ENCODE measurements at places on chromosomes 6 and 20.

DNA sequence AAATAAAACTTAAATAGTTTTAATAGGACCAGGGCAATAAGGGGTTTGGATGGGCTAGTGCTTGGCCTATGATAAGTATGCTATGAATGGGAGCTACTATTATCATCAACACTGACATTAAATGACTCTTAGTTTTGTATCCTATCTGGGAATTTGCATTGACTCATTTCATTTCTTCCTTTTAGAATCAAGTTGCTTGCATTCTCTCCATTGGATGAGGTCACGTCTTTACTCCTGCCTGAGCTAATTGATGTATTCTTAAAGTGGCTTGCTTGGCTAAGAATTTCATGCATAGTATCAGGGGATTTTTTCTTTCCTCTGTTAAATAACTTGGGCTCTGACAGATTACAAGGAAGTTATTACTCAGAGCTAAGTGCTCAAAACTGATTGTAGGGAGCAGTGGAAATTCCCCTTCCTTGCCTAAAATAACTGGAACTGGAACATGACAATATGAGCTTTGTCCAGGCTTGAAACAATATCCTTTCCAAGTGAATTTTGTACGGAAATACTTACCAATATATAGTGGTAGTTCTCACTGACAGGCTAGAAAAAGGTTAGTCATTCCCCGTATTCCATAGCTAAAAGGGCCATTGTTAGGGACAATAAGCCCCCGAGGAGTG is 169.9 kb downstream of the BCAS1 start:
- no peak for DNase-seq

GRCh38 chr6:139443231-139444112 is 69.0 kb upstream of the CITED2 start:
- peak; percentile 58 for DNase-seq

- no peak for DNase-seq
These were observed 4.4 kb upstream of the PXDC1 start for GRCh38 chr6:3755637-3756545.

DNA sequence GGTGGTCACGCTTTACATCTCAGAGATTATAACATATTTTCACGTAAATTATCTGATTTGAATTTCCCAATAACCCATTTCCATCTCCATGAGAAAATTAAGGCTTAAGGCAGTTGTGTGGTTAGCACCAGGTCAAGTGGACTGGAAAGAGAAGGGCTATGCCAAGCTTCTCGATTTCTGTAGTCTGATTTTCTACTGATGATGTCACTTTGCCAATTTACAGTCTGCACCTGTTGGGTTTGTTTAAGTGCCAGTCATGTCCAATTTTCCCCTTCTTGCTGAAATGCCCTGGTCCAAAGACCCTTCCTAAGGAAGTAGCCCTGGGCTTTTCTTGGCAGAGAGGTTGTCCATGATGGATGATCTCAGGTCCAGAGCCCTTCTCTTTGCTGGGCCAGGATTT is 562.3 kb upstream of the BTBD3 start:
- no peak for DNase-seq

DNA sequence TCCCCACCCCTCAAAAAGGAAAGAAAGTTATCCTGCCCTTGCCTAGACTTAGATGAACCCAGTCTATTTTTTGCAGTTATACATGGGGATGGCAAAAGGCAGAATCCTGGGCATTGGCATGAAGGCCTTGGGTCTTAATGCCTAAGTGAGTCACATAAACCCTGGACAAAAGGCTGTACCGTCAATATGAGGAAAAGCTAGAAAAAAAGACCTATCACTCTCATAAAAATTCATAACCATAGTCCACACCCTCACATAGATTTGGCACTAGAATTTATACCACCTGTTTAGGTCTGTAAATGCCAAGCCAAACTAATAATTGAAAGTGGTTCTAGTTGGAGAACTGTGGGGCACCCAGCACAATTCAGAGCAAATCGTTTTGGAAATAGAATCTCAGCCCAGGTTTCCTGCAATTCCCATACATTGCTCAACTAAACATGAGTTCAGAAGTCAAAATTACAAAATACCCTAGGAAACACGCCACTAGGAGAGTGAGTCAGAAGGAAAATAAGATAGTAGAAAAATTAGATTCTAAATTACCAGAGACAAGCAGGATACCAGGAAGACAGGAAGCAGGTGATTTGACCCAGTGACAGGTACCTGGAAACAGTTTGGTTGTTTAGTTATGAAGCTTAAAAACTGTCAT is 70.4 kb upstream of the FUCA2 start:
- peak; percentile 87 for DNase-seq

GRCh38 chr6:18391023-18391422 is 3.9 kb downstream of the RNF144B start:
- DNase-seq = no peak

DNA sequence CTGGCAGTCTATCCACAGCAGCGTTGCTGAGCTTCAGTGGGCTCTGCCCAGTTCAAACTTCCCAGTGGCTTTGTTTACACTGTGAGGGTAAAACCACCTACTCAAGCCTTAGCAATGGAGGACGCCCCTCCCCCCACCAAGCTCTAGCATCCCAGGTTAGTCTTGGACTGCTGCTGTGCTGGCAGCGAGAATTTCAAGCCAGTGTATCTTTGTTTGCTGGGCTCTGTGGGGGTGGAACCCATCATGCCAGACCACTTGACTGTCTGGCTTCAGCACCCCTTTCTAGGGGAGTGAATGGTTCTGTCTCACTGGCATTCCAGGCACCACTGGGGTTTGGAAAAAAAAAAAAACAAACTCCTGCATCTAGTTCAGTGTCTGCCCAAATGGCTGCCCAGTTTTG is 249.7 kb upstream of the SYNCRIP start:
- no peak for DNase-seq

DNA sequence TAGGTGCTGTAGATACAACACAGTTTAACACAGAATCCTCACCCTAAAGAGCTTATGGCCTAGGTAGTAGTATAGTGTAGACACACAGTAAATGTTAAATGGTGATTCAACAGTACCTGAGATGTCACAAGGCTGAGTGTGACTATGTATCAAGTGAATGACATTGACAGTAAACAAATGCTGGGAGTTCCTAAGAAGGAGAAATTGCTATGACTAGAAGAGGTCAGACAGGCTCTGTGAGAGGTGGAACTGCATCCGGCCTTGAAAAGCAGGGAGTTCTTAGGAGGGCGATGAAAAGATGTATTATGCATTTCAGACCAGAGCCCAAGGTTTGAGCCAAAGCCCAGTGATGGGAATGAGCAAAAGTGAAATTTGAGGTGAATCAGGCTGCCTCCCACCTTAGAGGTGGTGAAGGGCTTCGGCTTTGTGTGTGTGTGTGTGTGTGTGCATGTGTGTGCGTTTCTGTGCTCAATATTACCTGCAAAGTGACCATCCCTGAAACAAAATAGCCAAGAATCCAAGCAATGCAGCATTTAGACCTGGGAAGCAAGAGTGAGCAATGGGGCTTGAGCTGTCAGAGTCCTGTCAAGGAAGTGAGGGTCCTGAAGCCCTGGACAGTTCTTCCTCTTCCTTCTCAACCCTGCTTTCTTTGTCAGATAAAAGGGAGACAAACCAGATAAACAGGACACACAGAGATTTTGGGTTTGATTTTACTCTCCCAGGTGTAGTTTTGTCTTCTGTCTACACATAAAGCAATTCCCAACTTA is 32.3 kb upstream of the CITED2 start:
- DNase-seq = no peak

- DNase-seq = no peak
These were observed 10.0 kb upstream of the CST7 start for GRCh38 chr20:24939036-24939435.

DNA sequence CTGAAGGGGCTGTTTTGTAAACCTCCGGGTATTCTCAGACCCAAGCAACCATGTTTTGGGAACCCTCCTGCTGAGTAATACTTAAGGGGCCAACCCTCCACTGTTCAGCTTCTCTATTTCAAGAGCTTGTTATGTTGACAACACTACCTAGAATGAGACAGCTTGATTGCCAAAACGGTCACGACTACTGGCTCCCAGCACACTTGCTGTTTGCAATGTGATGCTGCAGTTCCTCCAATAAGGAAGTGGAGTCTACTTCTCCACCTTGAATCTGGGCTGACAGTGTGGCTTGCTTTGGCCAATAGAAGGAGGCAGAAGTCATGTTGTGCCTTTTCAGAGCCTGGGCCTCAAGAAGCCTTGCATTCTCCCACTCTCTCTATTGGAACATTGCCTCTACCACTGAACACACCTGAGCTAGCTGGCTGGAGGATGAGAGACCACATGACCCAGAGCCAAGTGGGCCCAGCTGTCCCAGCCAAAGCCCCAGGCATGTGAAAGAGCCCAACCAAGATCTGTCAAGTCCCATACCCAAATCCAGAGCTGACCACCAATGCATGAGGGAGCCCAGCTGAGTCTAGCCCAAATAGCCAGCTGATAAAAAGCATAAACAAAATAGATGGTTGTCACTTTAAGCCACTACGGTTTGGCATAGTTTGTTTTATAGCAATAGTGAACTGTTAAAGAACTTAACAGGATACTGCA is 108.0 kb downstream of the PRND start:
- no peak for DNase-seq

GRCh38 chr6:27867051-27867944 is 44.9 kb downstream of the OR2B2 start:
- DNase-seq = peak; percentile 80

- DNase-seq = no peak
These were observed 233.6 kb downstream of the KCNQ5 start for GRCh38 chr6:72855471-72855870.

DNA sequence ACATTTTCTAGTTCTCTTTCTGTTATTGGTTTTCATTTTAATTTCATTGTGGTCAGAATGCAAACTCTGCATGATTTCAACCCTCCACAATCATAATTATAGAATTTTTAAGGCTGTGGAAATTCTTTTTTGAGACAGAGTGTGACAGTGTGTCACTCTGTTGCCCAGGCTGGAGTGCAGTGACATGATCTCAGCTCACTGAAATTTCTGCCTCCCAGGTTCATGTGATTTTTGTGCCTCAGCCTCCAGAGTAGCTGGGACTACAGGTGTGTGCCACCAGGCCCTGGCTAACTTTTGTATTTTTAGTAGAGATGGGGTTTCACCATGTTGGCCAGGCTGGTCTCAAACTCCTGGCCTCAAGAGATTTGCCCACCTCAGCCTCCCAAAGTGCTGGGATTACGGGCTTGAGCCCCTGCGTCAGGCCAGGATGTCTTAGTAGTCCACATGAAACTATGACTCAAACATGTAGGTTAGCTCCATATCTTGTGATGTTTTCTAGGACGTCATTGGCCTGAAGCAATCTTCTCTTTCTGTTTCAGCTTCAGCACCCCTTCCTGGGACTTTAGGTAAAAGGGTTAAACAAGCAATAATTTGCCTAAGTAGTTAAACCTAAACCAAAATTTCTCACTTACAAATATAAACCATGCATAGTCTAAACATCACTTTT is 47.4 kb upstream of the SAMD3 start:
- DNase-seq = no peak
